ENCODE measurements at places on chromosomes 4 and X.

- DNase-seq, result no peak
Observed at GRCh38 chrX:48530736-48531135, 8.8 kb upstream of the TBC1D25 start.

DNA sequence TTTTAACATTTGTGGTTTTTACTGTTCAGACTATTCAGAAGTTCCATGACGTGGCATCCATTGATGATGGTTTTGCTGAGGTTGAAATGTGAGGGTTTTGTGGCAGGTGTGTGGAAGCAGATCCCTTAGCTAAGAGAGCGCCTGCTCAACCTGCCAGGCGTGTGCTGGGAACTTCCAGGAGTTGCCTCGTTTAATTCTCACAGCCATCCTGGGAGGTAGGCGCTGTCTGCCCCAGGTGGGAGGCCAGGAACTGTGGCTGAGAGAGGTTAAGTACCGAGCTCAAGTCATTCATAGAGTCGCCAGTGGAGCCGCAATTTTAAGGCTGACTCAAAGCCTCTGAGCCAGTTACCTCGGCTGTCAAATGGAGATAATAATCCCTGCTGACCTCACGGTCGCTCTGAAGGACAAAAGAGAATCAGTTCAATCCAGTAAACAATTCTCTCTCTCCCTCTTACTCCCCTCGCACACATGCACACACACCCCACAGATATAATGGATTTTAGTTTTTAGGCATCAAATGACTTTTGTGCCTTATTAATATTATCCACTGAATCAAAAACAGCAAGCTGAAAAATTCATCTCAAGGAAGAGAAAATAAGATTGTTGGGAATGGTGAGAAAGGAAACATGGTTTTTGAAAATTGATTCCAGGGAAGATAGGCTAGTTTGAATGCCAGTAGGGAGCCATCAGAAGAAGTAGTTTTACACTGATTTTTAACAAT, 171.3 kb downstream of the PTTG2 start:
- DNase-seq, result peak; percentile 44

- no peak for DNase-seq
Observed at GRCh38 chr4:142823796-142824195, 22.3 kb downstream of the INPP4B start.

DNA sequence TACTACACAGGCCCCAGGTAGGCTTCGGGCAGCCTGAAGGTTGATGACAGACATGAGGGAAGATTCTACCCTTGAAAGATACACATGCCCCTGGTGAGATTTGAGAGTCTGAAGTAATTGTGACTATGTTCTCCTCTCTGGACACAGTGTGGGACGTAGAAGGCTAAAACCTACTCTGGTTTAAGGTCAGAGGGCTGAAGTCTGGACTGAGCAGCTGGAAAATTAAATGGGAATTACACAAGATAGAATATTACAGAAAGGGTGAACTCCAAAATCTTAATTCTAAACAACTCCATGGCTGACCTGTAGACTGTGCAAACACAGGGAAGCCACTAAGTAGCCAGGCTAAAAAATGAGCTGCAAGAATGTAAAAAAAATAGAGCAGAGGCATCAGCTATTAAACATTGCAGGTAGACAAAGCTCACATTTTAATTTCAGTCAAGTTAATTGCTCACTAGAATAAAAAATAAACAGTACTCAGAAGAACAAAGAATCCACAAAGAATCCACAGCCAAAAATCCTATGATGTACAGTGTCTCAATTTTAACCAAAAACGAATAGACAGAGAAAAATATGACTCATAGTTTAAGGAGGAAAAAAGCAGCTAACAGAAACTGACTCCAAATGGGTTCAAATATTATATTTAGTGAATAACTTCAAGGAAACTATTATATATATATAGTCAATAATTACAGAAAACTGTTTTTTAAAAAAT, 170.4 kb downstream of the PCDH18 start:
- no peak for DNase-seq

DNA sequence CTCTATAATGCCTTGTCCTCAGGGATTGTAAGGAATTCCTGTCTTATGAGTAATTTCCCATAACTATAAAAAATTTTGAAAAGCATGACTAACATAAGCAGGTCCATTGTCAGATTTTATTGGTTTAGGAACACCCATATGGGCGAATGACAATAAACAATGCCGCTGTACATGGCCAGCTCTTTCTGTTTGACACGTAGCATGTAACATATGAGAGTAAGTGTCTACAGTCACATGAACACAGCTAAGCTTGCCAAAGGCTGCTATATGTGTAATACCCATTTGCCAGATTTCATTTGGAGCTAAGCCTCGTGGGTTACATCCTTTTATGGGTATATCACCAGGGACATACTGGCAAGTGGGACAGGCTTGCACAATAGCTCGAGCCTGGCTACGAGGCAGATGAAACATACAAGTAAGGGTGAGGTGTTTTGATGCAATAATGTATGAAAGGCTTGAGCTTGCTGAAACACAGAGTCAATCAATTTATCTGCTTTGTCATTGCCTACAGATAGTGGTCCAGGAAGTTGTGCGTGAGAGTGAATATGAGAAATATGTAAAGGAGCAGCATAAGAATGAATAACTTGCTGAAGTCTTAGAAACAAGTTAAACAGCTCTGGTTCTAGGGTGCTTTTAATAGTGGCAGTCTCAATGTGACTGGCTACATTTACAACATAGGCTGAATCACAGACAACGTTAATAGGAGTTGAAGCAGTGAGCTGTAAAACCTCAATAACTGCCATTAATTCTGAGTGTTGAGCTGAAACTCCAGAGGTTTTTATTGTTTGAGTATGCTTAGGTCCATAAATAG, 67.4 kb upstream of the UGT2B10 start:
- peak; percentile 59 for DNase-seq

GRCh38 chr4:71444395-71444794, 105.6 kb downstream of the SLC4A4 start:
- no peak for DNase-seq

DNA sequence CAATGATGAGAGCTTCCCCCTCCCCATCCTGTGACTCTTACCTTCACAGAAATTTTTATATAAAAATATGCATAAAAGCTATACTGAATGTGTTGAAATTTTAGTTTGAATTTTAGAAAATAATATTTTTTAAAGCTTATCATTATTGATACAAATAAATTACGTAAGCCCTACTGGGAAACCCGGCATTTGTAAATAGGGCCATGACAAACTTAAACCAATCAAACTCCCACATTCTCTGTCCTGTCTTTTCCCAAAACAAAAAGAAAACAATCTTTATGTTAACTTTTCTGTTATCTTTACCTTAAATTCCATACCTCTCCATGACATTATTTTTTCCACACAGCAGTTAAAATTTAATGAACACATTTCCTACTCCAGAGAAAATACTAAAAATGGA, 2.6 kb downstream of the CNOT6L start:
- no peak for DNase-seq

- no peak for DNase-seq
Observed at GRCh38 chr4:7473081-7473480, 38.4 kb upstream of the PSAPL1 start.

DNA sequence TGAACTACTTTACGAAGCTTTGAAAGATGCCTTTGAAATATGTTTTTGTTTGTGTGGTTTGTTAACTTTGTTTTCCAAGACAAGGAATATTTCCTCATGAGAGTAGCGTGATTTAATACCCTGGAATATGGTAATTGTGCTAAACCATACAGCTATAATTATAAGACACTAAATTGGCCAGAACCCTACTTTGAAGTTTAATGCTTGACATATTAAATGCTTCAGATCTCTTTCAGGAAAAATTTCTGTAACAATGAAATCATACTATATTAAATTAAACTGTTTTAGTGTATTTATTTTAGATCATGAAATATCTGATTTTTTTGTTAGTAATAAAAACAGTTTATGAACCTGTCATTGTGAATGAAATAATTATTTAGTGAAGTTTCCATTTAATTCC, 63.5 kb downstream of the DCLK2 start:
- DNase-seq, result no peak

DNA sequence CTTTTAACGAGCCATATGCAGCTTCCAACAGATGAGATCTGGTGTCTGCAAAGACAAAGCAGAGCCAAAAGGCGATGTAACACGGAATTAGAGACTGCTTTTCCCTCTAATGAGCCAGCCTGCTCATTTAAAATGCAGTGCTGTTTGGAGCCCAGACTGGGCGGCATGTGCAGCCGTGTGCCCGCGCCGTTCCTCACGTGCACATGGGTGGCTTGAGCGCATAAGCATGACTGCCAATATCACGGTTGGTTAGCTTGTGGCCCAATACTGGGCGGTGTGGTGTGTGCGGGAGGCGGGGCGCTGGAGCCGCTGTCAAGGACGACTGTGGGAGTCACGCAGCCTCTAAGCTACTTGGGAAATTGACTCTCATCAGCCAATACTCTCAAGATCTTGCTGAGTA, 87.0 kb upstream of the SCOC start:
- no peak for DNase-seq

DNA sequence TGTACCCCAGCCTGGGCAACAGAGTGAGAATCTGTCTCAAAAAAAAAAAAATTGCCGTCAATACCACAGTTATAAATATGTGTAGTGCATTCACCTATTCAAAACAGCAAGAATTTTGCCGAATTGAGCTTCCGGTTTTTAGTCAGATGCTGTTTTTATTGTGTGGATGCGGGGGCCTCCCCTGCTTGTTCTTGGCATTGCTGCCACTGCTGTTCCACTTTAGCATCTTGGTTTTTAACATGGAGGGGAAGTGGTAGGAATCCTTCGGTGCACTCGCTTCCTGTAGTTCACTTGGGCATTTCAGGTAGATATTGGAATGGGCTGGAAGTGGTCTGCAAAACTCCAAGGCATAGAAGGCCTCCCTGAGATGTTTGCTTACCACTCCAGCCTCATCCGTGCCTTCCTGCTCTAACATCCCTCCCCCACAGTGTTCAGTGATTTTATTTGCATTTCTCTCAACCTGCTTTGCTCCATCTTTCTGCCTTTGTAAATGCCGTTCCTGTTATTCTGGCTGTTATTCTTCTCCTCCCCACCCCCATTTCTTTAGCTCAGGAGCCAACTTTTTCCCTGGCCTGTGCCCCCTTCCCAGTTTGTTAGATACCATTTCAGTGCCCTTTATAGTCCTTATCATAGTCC, 25.5 kb downstream of the MOB1B start:
- DNase-seq, result no peak

DNA sequence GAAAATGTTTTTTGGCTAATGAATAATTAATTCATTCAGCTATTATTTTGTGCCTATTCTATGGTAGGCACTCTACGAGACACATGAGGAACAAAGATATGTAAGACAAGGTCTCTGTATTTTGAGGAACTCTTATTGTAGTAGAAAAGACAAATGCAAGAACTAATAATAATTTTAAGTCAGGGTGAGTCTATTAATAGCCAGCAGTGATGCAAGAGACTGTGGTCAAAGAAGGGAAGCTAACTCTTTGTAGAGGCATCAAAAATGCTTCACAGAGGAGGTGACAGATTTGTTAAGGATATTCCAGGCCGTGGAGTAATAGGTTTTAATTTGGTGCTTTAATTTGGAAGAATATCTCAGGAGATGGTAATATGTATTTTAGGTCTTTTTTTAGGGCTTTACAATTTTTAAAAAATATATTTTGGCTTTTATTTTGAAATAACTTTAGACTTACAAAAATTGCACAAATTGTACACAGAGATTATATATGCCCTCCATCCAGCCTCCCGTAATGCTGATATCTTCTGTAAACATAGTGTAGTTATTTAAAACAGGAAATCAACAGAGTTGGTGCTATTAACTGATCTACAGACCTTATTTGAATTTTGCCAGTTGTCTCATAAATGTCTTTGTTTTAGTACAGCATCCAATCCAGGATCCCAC, 48.1 kb downstream of the DCLK2 start:
- no peak for DNase-seq

- no peak for DNase-seq
Observed at GRCh38 chr4:27187786-27188185, 327.1 kb downstream of the STIM2 start.

- no peak for DNase-seq
Observed at GRCh38 chr4:76954489-76954888, 4.9 kb downstream of the SEPTIN11 start.

DNA sequence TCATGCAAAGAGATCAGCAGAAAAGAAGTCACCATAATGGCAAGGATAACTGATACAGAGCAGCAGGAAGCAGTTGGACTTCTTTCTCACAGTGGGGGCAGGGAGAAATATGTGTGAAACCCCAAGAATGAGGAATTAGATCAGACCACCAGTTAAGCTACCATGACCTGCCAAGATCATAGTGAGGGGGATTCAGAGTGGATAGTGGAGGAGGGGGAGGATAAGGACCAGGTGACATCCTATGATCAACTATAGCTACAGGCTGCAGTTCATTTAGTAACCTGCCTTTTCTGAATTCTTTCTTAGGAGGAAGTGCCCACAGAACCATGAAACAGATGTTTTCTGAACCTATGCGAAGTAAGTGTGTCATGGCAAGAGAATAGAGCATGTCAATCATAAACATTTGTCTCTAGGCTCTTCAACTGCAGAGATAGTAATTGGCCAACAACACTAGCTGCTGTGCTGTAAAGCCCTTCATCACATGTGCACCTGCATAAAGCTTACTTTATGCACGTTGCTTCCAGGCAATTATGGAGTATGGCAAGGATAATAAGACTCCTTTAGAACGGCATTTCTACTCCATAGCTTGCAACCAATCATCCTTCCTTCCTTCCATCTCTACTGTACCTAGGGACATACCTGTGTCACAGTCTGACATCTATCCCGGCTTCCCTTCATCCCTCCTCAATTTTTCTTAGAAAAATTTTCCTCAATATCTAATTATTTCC, 329.7 kb downstream of the EPHA5 start:
- DNase-seq, result no peak

DNA sequence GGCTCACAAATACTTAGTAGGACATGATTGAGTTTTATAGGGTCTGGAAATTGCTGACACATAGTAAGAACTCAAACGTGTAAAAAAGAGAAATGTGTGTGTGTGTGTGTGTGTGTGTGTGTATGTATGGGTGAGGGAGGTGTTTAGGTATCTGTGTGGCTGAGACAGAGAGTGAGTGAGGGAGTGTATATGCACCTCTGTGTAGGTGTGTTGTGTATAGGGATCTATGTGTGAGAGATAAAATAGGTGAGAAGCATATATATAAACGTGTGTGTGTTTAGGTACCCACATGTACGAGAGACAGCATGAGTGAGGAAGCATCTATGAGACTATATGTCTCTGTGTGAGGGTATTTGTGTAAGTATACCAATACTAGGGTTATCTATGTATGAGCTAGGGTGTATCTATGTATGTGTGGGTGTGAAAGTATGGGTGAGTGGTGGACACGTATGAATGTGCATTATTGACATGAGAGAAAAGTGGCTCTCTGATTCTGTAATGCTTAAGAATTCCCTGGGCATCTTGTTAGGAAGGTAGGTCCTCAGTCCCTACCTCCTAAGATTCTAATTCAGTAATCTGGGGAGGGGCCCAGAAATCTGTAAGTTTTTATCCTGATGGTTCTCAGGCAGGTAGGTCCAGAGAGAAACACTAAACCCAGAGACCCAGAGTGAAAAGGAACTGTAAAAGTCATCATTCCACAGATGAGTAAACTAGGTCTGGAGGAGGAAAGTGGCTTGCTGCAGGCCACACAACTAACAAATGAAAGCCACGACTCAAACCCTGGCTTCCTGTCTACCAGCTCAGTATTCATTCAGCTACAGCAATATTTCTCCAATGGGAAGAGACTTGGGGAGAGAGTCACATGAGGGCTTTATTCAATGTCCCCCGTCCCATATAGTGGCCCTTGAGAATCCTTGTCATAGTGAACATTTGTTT, 237.0 kb downstream of the IDS start:
- DNase-seq, result no peak
